ENCODE measurements at places on chromosomes 16 and 17.

DNA sequence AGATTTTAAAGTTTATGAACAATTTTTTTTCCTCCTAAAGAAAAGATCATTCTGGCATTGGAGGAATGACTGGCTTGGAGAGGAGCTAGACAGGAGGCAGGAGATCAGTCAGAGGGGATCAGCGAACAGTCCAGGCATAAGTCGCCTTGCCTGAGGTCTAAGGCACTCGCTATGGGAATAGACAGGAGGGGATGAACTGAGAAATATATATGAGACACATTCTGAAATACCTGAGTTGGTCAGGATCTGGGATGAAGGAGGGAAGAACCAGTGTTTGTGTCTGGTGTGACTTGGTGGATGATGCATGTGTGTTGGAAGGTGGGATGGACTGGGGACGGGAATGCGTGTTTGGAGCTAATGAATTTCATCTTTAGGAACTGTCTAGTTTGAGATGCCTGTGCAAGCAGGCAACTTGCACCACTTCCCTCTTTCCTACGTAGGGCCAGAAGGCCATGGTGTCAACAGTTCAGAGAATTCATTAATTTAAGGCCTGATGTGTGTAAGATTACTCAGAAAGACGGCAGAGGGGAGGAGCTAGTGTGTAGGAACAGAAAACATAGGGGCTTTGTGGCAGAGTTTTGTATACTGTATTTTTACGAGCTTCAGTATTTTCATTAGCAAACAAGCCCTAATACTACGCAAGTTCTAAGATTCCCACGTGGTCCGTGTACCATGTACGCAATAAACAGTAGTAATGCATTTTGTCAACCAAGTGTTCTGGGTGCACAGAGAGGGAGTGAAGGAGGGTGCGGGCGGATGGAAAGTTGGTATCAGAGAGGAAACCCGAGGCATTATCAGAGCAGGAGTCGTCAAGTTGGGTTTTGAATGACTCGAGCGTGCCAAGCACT is 825 bp downstream of the HEATR6 start:
- no peak for DNase-seq

- DNase-seq = no peak
Measured at GRCh38 chr17:30248786-30249185, 13.3 kb upstream of the SLC6A4 start.

- DNase-seq = no peak
Measured at GRCh38 chr17:1626333-1626732, 2.3 kb downstream of the SLC43A2 start.

- DNase-seq = no peak
Measured at GRCh38 chr16:17160285-17160853, 310.4 kb downstream of the XYLT1 start.

DNA sequence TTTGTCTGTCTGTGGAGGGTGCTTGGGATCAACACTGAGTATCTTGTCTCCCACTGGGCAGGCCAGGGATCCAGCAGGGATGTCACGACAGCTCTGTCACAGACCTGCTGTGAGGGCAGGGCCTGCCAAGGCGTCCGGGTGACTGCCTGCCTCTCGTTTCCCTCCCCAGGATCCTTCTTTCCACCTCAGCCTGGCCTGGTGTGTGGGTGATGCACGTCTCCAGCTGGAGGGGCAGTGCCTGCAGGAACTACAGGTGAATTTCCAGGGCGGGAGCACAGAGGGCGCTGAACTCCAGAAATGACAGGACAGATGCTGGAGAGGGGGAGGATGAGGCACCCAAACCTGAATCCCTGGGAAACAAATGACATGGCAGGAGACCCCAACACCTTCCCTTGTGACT is 6.8 kb upstream of the MMP15 start:
- DNase-seq = no peak

DNA sequence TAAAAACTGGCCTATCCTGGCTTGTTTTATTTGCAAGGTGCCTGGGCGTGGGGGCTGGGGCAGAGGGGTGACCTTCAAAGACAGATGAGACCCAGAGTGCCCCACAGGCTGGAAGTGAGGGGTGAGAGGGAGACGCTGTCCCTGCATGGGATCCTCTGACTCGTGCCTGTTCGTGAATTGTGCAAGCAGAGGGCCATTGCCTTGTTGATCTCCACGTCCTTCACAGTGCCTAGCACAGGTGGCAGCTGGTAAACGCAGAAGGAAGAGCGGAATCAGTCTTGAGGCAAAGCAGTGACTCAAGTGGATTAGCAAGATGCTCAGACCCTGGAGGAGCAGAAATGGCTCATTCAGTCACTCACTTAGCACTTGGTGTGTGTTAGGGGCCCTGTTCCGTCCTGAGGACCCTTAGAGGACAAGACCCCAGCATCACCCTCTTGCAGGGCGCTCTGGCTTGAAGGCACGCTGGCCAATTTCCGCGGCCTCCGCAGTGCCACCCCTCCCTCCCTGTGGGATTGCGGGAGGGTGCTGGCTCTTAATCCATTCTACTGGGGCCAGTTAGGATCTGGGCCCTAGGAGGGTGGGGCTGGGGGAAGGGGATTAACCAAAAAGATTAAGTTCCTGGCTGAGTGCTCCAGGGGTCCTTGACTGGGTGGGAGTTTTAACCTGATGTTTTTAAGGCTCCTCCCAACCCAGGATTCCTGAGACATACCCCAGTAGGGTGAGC is 151.2 kb downstream of the CCDC182 start:
- no peak for DNase-seq

DNA sequence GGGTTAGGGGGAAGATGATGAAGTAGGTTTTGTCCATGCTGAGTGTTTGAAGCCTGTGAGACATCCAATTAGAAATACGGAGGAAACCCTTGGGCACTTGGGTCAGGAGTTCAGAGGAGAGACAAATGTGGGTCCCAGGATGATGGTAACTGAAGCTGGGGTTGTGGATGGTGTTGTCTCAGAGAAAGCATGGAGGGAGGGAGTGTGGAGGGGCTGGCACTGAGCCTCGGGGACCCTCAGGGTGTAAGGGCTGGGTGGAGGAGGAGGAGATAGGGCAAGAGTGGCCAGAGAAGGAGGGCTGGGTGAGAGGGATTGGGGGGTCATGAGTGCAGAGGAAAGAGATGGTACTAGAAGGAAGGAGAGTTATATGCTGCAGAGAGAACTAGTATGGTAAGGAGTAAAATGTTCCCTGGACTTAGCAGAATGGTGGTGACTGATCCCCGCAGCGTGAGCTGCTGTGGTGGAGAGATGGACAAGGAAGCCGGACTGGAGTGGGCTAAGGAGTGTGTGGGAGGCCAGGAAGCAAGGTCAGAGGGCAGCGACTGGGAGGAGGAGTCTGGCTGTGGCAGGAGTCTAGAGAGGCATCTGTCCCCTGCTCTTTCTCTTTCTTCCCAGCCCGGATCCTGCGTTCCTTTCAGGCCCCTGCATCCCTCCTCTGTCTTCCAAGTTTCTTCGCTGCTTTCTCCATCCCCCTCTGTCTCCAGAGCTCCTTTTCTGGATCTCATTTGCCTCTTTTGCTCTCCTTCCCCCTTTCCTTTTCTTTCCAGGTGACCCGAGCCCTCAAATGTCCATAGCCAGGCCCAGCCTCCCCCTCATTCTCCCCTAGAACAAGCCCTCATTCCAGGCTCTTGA is 3.9 kb upstream of the COL1A1 start:
- no peak for DNase-seq

GRCh38 chr17:7133424-7133823 is 18.8 kb upstream of the ASGR2 start:
- no peak for DNase-seq

DNA sequence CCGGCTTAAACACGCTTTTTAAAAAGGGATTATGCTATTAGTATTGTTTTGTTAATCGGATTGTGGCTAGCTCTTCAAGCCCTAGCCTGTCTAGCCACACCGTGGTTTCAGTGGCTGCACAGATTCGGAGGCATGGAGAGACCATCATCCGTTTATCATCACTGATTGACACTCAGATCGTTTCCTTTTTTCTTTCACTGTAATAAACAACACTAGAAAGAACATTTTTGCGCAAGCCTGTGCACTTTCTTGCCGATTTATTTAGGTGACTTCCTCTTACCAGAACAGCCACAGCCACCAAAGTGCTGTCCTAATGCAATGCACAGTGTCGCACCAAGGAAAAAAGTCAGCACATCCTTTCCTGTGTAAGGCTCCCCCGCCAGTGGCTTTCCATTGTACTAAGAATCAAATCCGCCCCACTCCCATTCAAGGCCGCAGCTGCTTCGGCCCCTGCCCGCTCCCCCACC is 78.2 kb downstream of the CRISPLD2 start:
- DNase-seq = no peak

- no peak for DNase-seq
Measured at GRCh38 chr16:84832488-84833143, 12.8 kb downstream of the CRISPLD2 start.

- DNase-seq = no peak
Measured at GRCh38 chr16:67278773-67279295, 498 bp upstream of the PLEKHG4 start.

DNA sequence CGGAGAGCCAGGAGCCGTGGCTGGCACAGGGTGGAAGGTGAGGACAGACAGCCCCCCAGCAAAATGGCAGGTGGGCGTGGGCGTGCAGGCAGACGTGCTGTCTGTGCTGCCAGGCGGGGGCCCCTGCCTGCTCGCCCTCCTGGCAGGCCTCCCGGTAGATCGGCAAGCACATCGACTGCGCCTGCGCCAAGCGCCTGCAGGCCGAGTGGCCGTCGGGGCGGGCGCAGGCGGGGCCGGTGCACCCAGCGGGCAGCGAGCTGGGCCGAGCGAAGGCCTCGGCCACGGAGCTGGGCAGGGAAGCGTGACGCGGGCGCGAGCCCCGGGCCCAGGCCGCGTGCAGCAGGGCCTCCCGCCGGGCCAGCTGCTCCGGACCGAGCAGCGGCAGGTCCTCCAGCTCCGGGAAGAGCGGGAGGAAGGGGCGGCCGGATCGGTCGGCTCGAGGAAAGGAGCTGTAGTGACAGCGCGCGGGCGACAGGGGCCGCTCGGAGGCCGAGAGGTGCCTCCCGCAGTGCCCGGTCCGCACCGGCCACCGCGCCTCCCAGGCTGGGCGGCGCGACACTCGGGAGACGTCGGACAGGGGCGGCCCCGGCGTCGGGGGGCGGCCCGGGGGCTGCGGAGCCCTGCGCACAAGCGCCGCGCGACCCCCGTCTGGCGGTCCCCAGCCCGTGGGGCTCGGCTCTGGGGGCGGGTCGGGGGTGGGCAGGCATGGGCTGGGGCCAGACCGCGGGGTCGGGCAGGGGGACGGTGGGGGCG is 16.9 kb downstream of the GRIN2C start:
- DNase-seq = peak; percentile 43

GRCh38 chr16:56591377-56592060 is 2.2 kb downstream of the MT3 start:
- DNase-seq = no peak

DNA sequence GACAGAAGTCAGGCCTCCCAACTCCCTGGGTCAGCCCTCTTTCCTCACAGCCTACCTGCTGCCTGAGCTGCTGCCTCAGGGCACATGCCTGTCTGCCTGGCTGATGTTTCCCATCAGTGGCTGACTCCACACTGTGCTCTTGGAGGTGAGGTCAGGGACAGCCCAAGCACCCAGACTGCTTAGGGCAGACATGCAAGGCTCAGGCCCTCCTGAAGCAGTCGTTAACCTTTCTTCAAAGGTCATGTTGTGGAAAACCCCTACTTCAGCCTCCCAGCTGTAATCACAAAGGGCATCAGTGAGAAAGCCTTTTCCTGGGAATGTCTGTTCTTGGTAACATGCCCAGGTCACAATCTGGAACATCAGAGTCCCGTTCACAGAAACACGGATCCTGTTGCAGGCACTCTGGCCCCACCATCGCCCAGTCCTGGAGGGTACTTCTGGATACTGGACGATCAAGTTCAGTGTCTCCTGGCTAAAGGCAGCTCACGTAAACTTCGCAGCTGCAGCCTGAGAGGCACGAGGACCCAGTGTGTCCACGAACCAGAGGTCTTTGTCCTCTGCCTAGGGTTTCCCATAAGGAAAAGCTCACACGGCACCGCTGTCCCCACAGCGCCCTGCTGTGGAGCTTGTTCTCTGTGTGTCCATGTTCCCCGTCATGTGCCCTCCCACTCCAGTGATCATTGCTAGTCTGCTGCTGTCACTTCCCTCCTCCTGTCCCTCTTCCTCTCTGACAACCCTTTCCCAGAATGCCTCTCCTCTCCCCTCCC is 54.9 kb downstream of the GNAO1 start:
- no peak for DNase-seq

GRCh38 chr16:48139517-48139916 is 16.3 kb downstream of the ABCC12 start:
- DNase-seq = no peak

- DNase-seq = no peak
Measured at GRCh38 chr16:83019963-83020362, 393.2 kb downstream of the CDH13 start.

DNA sequence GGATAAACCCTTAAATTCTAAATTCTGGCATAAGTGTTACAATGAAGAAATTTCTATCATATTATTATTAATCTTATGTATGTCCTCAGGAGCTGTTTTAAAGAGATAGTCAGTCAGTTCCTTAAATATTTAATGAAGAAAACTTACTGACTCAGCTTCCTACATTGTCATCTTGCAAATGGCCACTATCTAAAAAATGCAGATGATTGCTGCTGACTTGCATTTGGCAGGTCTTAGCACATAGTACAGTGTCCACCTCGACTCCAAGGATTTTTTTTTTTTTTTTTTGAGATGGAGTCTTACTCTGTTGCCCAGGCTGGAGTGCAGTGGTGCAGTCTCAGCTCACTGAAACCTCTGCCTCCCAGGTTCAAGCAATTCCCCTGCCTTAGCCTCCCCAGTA is 55.1 kb upstream of the CORO6 start:
- DNase-seq = no peak

DNA sequence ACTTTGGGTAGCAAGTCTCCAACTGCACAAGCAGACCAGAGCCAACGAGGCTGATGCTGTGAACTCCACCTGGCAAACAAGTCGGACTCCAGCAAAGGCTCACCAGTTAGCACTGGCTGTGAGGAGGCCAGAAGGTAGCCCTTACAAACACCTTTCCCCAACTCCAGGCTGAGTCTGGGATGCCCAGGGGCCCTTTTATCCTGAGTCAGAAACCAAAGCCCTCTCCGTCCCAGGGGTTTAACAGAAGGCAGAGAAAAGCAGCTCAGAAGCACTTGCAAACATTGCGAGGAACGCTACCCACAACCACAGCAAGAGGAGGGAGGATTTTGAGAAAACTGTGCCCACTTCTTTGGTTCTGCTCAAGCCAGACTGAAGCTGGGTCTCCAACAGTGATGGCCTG is 25.0 kb downstream of the CUEDC1 start:
- DNase-seq = no peak

- DNase-seq = no peak
Measured at GRCh38 chr17:74825952-74826719, 33.5 kb downstream of the GRIN2C start.
